ENCODE measurements at places on chromosomes 1 and 21.

DNA sequence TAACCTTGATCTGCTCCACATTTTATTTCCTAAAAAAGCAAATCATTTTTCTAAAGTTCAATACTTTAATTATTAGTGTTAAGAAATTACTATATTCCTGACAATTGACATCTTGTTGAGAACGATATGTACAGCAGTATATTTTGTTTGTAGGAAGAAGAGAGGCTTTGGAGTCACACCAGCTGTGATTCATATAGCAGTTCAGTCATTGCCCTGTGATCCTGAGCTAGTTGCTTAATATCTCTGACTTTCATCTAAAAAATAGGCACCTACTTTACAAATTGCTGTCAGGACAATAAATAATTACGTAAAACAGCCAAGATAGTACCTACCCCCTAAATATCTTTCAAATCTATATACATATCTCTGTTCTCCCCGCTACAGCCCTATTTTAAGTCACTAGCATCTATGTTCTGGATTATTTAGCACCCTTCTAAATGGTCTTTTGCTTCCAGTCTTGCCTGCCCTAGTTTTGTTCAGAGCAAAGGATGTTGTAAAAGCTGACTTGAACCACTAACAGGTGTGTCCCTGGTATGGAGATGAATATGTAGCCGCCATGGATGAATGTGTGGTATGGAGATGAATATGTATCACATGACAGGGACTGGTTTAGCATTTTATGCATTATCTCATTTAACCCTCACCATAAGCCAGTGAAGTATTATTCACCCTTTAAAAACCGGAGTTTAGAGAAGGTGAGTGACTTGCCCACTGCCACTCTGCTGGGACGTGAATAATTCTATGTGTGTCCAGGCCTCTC lies 42.2 kb downstream of the RNF220 start:
- no peak for DNase-seq

DNA sequence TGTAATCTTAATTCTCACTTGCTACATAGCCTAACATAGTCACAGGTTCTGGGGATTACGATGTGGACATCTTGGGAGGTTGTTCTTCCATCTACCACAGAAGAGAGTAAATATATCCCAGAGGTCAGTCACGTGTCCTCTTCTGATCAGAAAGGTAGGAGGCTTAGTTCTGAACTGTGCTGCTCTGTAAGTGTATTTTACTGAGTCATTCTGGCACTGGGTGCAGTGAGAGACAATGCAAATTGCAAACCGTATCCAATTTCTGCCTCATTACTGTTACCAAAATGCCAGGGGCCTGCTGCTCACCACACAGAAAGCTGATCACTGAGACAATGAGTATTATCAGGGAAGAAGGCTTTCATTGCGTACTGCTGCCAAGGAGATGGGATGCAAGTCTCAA lies 104.0 kb downstream of the GABPA start:
- no peak for DNase-seq

DNA sequence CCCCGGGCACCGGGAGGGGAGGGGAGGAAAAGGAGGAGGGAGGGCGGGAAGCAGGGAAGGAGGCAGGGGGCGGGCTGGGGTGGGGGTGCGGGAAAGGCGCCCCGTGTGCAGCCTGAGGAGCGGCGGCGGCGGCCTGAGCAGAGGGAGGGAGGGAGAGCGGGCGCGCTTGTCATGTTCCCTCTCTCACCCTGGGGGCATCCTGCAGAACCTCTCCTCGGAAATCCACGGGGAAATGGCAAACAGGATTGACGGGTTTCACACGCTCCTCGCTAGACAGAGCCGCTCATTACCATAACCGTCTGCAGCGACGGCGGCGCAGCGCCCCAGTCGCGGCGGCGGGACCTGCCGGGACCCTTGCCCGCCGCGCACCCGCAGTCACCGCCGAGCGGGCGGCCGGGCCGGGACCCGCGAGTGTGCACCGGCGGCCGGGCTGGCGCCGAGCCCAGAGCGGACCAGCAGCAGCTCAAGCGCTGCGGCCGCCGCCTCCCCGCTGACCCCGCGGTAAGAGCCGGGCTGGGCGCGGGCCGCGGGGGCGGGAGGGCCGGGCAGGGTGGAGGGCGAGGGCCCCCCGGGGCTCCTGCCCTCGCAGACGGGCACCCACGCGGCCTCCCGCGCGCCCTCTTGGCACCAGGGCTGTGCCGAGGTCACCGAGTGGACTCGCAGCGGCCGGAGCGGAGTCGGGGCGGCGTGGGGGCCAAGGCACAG lies at the start of gene SERTAD4:
SERTAD4 (plus strand) TSS at position 286 of the 705 bp plus-strand sequence. CDS start 5,165 bp downstream, outside the sequence.
- no peak for DNase-seq

- no peak for DNase-seq
Observed at GRCh38 chr1:227260433-227260832, 57.9 kb downstream of the CDC42BPA start.

- peak; percentile 49 for DNase-seq
Observed at GRCh38 chr1:163170975-163171676, 31.6 kb downstream of the RGS5 start.

DNA sequence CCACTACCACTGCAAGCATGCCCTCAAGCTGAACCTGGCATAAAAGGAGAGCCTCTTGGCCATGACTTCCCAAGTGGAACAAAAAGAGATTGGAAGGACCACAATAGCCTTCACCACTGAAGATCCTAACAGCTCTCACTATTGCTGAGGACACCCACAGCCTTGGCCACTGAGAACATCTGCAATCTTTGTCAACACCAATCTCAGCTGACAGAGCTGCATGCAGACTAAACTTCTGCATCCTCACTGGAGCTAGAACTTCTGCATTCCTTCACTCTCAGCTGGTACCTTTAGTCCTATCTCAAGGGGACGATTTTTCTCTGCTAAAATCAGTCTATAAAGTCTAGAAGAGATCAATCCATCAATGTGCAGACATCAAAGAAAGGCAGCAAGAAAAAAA lies 8.3 kb upstream of the FCRL2 start:
- no peak for DNase-seq

DNA sequence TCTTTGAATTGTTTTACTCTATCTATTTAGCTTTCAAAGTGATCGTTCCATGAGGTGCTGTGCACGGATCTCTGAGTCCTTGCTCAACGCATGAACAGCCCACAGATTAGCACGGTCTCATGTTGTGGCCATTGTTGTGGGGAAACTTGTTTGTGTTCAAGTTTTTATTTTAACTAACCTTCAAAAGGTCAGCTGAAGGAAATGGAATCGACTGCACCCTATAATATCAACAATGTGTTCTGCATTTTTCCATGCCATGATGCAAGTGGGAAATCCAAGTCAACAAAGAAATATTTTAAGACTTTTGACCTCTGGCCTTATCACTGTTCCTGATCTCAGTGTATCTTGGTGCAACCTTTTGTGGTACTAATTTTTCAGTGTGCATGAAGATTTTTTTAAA lies 6.1 kb downstream of the SH2D1B start:
- no peak for DNase-seq

DNA sequence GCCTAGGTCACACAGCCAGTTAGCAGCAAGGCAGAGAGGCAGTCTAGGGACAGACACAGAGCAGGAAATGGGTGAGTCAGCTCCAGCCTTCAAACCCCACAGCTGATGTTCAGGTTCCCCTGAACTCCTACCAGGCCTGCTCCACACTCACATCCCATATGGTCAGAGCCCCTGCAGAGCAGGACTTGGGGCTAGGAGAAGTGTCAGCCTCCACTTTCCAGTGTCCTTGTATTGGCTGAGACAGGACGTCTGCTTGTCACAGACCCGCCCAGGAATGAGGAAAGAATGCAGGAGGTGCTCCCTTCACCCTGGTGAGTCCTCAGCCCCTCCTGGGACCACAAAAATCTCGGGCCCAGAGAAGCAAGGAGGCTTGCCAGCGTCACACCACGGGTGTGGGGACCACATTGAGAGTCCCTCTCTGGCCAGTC lies 92.5 kb downstream of the LACTBL1 start:
- DNase-seq: no peak

DNA sequence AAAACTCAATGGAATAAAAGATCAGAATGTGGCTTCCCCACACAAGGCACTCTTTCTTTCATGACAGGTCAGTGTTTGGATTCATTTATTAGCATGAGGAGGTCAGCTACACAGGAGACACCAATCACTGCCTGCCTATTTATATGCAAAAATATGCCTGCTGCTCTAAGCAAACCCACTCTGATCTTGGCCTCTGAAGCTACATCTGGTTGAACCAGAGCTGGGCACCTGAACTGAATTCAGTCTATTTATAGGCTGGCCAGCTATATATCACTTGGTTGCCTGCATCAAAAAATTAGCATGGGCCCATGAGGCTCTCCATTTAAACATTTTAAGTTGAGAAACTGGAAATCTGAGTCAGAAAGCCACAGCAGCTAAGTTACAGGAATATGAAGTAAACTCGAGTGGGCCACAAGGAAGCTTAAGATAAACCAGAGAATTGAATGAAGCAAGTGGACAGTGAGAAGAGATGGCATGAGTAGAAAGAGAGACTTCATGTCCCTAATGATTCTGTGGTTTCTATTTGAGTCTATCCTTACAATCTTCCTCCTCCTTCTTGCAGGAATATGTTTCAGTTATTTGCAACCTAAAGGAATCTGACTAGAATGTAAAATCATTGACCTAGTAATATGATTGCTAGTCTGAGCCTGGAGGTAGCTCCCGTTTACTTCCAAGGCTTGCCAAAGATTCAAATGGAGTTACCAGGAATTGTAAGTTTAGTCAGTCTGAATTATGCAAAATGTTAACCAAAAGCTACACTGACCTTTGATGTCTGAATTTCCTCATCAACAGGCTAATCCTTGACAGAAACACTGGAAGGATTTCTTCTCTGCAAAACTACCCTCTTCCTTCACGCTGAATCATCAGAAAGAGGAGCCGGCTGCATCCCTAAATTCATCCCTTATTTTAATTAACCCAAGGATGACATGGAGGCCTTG lies 17.7 kb downstream of the DDAH1 start:
- no peak for DNase-seq

DNA sequence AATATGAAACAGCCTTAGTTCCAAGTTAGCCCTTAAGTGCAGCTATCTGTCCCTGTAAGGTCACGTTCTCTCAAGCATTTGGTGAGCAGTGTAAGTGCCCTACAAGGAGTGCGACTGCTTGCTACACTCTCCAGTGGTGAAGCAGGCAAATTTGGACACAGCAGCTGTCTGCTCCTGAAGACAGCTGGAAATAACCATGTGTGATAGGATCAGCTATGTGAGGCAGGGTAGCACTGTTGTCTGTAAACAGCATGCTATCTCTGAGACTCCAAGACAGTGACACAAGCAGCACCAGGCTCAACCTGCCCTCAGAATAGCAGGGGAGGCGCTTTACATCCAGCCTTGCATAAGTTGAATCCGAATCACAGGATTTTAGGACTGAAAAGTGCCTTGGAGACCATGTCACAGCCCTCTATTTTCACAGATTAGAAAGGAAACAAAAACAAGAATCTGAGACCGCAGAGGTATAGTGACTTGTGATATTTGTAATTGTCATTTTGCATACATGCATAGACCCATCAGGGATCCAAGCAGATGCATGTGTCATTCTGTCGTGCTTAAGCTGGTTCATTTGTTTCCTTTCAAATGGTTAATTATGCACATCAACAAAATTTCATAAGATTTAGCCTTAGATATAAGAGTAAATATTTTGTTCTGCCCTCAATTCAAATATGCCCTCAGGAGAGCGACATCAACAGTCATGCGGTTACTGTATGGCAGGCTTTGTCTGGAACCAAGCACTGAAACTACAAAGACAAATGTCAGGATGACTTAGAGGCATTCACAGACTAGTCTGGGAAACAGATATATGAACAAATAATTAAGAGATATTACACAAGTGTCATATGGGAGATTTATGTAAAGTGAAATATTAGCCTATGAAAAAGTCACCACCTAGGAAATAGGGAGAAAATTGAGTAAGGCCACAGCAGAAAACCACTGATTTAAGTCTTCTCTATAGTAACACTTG lies 134.9 kb upstream of the NRIP1 start:
- DNase-seq: no peak

DNA sequence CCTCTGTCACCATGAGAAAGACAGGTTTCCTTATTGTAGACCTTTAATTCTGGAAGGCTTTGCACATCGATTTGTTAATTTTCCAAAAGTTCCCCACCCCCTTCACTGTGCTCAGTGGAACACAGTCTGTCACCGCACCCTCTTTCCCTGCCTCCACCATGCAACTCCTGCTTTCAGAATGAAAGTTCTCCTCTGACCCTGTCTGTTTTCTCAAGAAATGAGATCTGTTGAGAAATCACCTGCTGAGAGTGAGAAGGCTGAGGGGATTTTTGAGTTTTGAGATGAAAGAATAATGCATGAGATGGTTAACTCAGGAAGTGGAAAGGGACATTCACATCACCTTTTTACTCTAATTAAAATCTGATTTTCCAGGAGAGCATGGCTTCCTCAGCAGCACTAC lies 99.6 kb downstream of the CYYR1 start:
- no peak for DNase-seq

- no peak for DNase-seq
Observed at GRCh38 chr1:11728126-11728806, 7.7 kb upstream of the AGTRAP start.

DNA sequence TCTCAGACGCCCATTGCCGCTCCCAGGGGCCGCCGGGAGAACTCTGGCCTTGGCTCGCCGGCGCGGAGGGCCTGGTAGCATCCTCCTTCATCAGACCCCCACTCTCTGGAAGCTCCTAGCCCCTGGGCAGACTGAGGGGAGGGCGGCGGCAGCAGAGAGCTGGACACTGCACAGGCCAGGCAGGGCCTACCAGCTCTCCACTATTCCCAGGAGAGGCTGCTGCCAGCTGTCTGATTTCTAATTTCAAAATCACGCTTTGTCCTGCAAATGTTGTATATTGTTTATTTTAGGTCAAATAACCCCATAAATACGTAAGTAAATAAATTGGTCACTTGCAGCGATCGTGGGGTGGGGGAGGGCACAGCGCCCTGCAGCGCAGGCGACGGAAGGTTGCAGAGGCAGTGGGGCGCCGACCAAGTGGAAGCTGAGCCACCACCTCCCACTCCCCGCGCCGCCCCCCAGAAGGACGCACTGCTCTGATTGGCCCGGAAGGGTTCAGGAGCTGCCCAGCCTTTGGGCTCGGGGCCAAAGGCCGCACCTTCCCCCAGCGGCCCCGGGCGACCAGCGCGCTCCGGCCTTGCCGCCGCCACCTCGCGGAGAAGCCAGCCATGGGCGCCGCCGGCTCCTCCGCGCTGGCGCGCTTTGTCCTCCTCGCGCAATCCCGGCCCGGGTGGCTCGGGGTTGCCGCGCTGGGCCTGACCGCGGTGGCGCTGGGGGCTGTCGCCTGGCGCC lies at the start of gene MTARC1:
MTARC1 (plus strand) TSS at position 577 of the 732 bp plus-strand sequence; CDS start at position 609, 32 bp downstream.
- peak; percentile 14 for DNase-seq

All from fibroblast of the conjunctiva (primary cell).